ENCODE measurements at places on chromosomes 2 and 18. TPM values are rescaled to one million over a fixed set of nuclear protein-coding genes. Genes with fewer than 3 reads are reported as not detected.

DNA sequence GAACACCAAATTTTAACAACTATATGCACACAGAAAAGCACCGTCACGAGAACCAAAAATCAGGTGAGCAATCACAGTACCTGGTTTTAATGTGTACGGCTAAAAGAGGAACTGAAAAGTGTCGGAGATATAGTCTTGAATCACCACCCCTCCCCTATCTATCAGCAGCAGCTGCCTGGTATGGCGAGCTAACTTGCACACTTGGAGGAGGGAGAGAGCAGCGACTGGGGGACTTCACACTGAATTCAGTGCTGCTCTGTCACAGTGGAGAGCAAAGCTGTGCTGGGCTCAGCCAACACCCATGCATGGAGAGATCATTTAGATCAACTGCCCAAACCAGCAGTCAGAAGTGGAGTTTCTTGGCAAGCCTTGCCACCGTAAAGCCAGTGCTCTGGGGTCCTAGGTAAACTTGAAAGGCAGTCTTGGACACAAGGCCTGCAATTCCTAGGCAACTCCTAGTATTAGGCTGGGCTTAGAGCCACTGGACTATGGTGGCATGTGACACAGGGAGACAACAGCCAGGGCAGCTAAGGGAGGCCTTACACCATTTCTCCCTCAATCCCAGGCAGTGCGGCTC is 89.2 kb upstream of the CD226 start:
- peaks cover 44% of the 10 kb centered on the region for H3K36me3 ChIP-seq
- H3K27me3 ChIP-seq: no peaks in the 10 kb centered on the region
- DNase-seq: no peak
- H3K27ac ChIP-seq: no peak overlapping the region
- no peak overlapping the region for H3K4me3 ChIP-seq

DNA sequence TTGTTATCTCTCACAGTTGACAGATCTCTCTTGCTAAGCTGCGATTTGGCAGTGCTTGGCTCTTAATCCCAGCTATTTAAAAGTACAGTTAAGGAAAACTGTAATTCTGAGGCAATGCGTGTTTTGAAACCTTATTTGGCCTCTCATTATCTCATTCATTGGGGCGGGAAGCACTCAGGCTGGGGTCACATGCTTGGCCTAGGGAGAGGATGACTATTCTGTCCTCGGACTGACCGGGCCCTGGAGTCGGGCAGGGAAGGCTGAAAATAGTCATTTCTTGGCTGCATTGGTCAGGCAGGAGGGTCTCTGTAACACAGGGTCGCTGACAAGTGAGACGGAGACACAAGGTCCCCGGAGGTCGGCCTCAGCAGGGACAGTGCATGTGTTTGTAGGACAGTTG is 20.2 kb upstream of the EMILIN2 start:
- no peak overlapping the region for H3K4me3 ChIP-seq
- peaks cover 7% of the 10 kb centered on the region for H3K27me3 ChIP-seq
- no peaks in the 10 kb centered on the region for H3K36me3 ChIP-seq
- no peak overlapping the region for H3K27ac ChIP-seq
- no peaks in the 10 kb centered on the region for H3K4me1 ChIP-seq
- DNase-seq: no peak

DNA sequence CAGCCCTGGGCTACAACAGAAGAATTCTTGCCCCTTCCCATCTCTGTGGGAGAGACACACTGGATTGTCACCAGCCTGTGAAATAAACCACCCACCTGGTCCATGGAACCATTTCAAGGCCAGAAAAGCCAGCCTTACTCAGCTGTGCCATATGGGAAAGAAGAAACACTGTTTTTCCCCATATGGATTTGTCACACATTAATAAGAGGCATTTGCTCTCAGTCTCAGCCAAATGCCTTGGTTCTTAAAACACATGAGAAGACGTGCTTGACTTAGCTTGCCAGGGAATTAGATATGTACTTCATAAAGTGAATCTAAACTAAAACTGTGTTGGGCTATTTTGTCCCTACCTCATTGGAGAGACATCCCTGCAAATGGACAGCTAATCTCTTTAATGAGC is 308.6 kb upstream of the TNP1 start:
- H3K36me3 ChIP-seq: no peaks in the 10 kb centered on the region
- no peaks in the 10 kb centered on the region for H3K4me1 ChIP-seq
- H3K27me3 ChIP-seq: peaks cover 22% of the 10 kb centered on the region
- no peak overlapping the region for H3K27ac ChIP-seq

- peaks cover 90% of the 10 kb centered on the region for H3K36me3 ChIP-seq
- no peak overlapping the region for H3K4me3 ChIP-seq
- no peak overlapping the region for H3K27ac ChIP-seq
- DNase-seq: no peak
- H3K4me1 ChIP-seq: peaks cover 27% of the 10 kb centered on the region
Measured at GRCh38 chr2:86476092-86476491, 34.9 kb downstream of the KDM3A start.

Gene TEX44
- total RNA-seq: not detected
